ENCODE measurements at places on chromosomes 12 and 14.

DNA sequence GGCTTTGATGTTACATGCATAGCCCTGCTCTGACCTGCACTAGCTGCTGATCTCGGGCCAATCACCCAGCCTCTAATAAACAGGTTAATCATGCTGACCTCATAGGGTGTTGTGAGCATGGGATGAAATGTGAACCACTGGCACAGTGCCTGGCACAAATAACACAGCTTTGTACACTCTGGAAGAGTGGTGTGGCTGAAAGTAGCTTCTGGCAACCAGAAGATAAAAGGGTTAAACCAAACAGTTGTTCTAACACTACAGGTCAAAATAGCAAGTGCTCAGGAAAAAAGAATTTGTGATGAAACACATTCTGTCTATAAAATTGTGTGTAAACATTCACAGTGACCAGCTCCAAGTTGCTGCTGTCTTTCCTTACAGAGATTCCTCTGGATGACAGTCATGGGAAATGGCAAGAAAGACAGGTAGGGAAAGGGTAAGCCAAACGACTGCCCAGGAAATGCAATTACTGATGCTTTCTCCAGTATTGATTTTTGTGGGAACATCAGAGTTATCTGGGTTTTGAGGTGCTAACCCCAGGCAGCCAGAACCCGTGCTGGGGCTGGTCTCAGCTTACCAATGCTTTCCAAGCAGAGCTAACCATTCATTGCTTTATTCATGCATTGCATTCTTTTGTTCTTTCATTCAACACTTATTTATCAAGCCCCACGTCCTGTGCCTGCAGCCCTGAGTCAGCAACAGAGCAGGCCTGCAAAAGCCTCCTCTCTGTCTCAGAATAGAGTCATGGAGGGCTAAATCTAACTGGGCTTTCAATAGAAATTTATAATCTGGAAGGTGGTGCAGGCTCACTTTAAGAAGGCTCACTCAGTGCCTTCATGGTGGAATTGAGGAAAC lies 38.1 kb upstream of the CAPRIN2 start:
- no peak for DNase-seq

DNA sequence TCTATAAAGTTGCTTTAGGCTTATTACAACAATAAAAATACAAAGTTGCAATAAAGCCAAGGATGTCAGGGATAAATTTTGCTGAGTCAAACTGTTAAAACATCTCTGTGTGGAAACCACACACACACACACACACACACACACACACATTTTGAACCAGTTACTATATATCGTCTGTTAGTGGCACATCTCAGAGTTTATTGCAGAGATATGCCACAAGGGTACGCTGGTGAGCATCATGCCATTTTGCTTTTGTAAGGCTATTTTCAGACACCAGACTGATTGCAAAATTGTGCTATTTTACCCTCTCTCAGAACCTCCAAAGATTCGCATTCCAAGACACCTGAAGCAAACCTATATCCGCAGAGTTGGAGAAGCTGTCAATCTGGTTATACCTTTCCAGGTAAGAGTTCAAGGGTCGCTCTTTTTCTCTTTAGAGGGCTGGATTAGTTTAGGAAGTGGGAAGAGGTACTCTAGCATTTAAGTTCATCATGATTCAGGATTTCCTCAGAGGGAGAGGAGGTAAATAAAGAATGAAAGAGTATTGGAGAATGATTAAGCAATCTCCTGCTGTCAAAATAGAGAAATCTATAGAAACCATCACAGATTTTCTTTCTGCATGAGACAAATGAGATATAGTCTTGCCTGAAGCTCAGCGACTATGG lies 27.3 kb upstream of the CHPT1 start:
- DNase-seq = no peak

- no peak for DNase-seq
These were observed 195.5 kb upstream of the BTG1 start for GRCh38 chr12:92341065-92341668.

DNA sequence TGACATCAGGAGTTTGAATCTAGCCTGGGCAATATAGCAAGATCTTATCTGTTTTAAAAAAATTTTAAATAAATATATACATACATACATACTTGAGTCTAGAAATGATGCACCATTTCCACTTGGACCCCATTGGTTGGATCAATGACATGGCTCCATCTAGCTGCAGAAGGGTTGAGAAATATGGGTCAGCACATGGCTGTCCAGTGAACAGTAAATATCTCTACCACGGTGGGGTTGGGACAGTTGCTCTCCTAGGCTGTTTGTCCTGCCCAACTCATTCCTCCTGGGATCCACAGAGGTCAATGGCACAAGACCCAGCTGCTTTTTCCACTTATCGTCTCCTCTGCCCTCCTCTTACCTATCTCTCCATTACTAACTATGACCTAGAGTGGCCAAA lies 23.6 kb downstream of the PLEKHH1 start:
- no peak for DNase-seq

- DNase-seq = no peak
These were observed 21.8 kb downstream of the FKBP11 start for GRCh38 chr12:48903363-48903981.

- DNase-seq = no peak
These were observed 15.6 kb downstream of the SMUG1 start for GRCh38 chr12:54173066-54173726.

DNA sequence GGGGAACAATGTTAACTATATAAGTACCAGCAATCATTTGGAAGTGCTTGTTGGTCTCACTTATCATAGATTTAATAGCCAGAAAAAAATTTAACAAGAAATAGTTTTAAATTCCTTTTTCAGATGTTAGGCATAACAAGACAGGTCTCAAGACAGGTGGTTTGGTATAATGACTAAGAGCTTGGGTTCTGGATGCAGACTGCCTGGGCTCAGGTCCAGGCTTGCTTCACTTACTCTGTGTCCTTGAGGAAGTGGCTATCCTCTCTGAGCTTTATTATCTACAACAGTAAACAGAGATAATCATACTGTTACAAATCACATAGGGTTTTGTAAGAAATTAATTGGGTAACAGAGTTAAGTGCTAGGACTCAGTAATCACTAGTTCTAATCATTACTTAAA lies 338.0 kb upstream of the FLRT2 start:
- DNase-seq = no peak

GRCh38 chr14:95699412-95699811 lies 13.2 kb downstream of the TCL1B start:
- no peak for DNase-seq

- no peak for DNase-seq
These were observed 35.6 kb downstream of the SCFD1 start for GRCh38 chr14:30657606-30658163.

DNA sequence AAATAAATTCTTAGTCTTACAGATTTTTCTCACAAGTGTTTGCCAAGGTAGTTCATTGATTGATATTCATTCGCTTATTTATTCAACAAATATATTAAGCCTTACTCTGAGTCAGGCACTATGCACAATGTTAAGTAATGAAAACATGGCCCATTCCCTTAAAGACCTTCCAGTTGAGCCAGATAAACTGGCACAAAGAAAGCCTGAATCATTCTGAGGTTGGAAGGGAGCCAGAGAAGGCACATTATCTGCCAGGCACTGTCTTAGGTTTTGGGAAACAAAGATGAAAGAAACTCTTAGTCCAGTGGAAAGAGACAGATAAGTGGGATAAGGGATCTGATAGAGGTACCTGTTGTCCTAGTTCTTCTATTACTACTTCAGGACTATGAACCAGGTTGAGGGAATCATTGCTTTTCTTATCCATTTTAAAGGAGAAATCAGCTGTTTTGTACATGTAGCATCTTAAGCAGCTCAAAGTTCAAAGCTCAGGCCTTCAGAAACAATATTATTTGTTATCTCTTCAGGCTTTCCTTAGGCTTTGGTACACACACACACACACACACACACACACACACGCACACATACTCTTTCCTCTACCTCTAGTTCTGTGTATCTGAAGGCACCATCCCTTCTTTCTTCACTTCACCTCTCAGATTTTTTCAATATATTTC lies 27.0 kb downstream of the PDE6H start:
- no peak for DNase-seq

GRCh38 chr12:12722435-12723148 lies 5.4 kb downstream of the CDKN1B start:
- DNase-seq = no peak

GRCh38 chr14:100610511-100611217 lies 23.4 kb upstream of the BEGAIN start:
- no peak for DNase-seq

- no peak for DNase-seq
These were observed 8.3 kb upstream of the GPX2 start for GRCh38 chr14:64950889-64951288.

- DNase-seq = no peak
These were observed 58.4 kb downstream of the IGF1 start for GRCh38 chr12:102421802-102422583.

GRCh38 chr14:77615361-77616132 lies 890 bp downstream of the SPTLC2 start:
- DNase-seq = no peak

DNA sequence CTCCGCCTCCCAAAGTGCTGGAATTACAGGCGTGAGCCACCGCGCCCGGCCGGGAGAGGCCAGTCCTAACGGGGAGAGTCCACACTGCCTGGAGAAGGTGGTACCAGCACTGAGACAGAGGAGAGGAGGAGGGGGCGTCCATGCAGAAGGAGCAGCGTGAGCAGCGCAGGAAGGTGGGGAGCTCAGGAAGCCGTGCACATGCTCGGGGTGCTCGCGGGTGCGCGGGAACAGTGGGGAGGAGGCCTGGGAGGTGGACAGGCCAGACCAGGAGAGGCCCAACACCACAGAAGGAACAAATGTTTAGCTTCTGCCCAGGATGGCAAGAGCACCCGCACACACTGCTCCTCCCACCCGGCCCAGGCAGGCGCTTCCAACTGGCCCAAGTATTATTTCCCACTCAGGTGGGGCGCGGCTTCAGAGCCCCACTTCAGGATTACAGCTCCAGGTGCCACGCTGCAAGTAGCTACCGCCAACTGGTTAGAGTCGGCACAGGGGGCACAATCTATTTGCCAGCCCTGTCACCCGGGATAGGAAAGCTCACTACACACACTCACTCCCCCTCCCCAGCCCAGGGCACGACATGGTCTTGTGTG lies 80.8 kb upstream of the BCL11B start:
- DNase-seq = no peak

- no peak for DNase-seq
These were observed 1.5 kb upstream of the LGALS3 start for GRCh38 chr14:55127460-55127951.

DNA sequence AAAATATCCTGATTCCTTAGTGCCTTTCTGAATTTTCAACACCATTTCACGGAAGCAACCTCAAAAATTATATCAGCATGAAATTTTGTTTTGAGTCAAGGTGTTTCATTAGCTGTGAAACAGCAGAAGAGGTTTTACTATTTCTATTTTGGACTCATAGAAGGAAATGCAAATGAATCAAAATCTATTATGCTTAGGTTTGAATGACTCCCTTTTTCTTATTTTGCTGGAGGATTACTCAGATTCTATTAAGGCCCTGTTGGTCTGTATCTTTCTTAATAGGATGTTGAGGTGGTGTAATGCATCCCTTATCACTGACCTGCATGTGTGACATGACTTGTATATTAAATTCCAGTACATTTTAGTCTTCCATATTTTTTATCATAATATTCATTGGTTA lies 165.8 kb downstream of the TMTC2 start:
- DNase-seq = no peak

- no peak for DNase-seq
These were observed 60.1 kb downstream of the MAP1LC3B2 start for GRCh38 chr12:116619246-116619645.

GRCh38 chr12:109693653-109694600 lies 19.7 kb upstream of the FAM222A start:
- no peak for DNase-seq

DNA sequence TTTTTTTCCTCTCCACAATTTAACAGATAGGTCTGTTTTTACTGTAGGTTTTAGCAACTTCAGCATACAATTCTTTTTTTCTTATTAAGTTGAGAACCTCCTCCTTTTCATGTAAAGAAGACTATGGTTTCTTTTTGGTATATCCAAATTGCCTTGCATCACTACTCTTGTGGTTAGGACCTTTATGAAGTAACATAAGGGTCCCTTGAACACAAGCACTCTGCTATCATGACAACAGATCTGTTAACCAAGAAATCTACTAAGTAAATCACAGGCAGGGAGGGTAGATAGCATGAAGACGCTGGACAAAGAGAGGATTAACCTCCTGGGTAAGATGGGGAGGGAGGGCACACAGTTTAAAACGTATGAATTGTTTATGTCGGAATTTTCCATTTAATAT lies 380.6 kb downstream of the CCDC91 start:
- no peak for DNase-seq

- no peak for DNase-seq
These were observed 42.1 kb downstream of the SEC23A start for GRCh38 chr14:39060818-39061437.

GRCh38 chr12:112602150-112602549 lies 183.4 kb downstream of the PTPN11 start:
- DNase-seq = no peak

GRCh38 chr14:74426202-74426582 lies at the start of gene SYNDIG1L:
TSS of gene SYNDIG1L (minus strand) at chr14:74426210. CDS start at chr14:74409744, 16,466 bp downstream.
- no peak for DNase-seq

GRCh38 chr12:56541631-56542030 lies 20.0 kb downstream of the RBMS2 start:
- no peak for DNase-seq

DNA sequence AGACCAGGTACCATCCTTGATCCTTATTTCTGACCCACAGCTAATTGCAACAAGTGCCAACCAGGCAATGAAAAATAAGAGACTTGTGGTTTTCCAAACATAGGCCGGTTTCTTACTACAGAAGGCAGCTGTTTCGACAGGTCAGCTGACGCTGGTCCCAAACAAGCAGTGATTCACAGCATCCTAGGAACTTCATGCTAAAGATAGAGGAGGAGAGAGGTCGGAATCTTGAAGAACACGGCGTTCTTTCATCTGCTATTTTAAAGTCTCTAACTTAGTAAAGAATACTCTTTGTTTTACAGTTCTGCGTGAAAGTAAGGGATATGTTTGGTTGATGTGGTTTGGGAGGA lies 28.1 kb upstream of the ADGRD1 start:
- peak; percentile 6 for DNase-seq

- DNase-seq = no peak
These were observed 29.5 kb upstream of the STAB2 start for GRCh38 chr12:103557628-103558010.

DNA sequence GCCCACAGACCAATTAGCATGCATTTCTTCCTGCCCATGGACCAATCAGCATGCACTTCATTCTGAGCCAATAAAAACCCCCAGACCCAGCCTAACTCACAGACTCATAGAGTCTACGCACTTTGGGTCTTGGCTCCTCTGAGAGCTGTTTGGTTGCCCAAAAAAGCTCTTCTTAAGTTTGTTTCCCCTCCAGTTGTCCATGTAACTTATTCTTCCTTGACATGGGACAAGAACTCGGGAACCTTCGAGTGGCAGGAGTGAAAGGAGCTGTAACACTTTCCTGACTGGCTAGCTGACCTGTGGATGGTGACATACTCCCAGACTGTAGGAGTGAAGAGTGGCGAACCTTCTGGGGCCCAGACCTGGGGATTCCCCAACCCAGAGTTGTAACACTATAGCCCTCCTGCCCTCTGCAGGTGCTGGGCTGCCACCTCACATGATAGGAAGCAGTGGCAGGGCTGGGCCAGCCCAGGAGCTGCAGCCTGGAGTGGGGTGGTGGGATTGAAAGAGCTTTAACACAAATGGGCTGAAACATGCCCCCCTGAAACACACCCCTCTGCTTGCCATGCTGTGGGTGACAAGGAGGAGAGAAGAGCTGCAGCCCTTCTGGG lies 4.4 kb upstream of the BTBD7 start:
- no peak for DNase-seq

Data from substantia nigra (tissue), 51 donors.